ENCODE measurements at places on chromosomes 6 and 20. TPM values are rescaled to one million over a fixed set of nuclear protein-coding genes. Genes with fewer than 3 reads are reported as not detected.

- peak; percentile 96 for DNase-seq
These were observed 207.9 kb downstream of the MYLK4 start for GRCh38 chr6:2542858-2543218.

DNA sequence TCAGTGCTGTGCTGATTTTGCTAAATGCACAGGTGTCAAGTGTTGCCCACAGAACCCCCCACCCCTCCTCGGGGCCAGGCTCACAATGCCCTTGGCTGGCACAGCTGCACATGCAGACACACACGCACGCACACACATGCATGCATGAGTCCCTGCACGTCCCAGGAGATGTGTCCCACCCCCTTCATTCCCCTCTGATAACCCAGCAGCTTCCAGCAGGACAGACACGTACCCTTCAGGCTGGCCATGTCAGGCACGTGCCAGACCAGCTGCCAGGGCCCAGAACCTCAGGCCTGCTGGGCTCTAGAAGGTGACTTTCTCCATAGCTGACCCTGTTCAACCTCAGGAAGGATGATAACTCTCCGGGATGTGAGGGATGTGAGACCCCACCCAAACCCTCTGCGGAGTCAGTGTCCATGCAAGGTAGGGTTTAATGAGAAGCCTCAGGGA, 44.4 kb downstream of the MRPL14 start:
- DNase-seq: no peak

- DNase-seq: no peak
These were observed 190.3 kb upstream of the PREP start for GRCh38 chr6:105593056-105593690.

DNA sequence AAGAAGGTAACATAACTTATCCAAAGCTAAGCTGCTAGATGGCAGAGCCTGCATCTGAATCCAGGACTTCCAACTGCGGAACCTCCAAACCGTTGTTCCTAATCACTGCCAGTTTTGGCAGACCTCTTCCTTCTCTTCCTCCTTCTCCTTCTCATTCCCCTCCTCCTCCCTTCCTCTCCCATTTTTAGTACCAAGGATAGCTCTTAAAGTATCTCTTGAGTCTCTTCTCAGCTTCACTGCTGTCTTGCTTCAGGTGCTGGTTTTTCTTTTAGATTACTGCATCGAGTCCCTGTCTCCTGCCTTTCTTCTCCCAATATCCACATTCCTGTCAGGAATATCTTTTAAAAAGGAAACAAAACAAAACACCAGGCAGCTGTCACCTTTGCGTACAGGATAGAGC, 77.1 kb downstream of the CDYL start:
- peak; percentile 10 for DNase-seq

- DNase-seq: no peak
These were observed 12.2 kb downstream of the MTG2 start for GRCh38 chr20:62195075-62195405.

- DNase-seq: peak; percentile 83
These were observed 36.2 kb upstream of the RGS17 start for GRCh38 chr6:153167061-153167891.

DNA sequence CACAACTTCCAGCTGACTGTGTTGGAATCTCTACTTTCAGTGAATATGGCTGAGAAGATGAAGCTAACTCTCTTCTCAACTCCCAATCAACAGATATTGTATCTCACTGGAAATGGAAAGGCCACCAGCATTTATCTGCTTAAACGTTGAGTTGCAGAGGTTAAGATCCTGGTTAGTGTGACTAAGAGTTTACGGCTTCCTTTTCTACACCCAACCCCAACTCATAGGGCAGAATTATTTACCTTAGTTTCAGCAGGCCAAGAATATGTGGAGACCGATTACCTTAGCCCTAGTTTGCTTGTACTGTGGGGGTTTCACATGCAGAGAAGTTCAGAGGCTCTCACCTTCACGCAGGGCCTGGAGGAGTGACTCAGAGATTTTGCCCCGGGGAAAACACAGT, 1026.6 kb downstream of the EYS start:
- peak; percentile 43 for DNase-seq

GRCh38 chr6:108711071-108711470, 137.2 kb upstream of the ARMC2 start:
- peak; percentile 84 for DNase-seq

DNA sequence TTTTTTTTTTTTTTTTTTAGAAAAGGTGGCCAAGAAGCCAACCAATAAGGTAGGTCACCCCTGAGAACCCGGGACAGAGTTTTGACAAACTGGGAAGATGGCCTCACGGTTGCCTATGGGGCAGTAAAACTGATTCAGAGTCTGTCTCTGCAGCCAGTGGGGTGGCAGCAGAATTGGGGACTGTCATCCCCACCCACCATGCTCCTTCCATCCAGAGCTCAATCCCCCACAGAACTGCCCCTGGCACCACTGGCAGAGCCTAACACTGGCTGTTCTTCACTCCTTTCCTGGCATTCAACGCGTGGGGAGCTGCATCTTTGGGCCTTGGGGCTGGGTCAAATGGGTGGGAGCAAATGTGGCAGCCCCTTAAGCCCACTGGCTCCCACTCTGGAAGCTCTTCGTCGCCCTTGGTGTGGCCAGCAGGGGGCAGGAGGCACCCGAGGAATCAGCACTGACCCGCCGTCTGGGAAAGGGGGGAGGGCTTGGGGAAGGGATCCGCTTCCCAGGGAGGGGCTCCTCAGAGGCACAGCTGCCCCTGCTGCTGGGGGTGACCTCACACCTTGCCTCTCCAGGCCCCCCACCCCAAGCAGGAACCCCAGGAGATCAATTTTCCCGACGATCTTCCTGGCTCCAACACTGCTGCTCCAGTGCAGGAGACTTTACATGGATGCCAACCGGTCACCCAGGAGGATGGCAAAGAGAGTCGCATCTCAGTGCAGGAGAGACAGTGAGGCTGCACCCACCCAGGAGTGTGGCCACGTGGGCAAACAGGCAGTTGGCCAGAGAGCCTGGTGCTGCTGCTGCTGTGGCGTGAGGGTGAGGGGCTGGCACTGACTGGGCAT, 10.4 kb downstream of the CD40 start:
- DNase-seq: peak; percentile 51

- DNase-seq: no peak
These were observed 278.9 kb downstream of the ESR1 start for GRCh38 chr6:152086223-152086873.

- DNase-seq: no peak
These were observed 99.8 kb downstream of the TMEM242 start for GRCh38 chr6:157223511-157223910.

DNA sequence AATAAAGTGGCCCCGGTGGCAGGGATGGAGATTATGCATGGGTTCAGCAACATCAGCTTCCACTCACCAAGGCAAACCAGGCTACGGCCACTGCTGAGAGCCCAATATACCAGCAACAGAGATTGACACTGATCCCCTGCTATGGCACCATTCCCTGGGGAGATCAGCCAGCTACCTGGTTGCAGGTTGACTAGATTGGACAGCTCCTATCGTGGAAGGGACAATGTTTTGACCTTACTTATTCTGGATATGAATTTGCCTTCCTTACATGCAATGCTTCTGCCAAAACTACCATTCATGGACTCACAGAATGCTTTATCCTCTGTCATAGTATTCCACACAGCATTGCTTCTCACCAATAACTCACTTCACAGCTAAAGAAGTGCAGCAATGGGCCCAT, 174.8 kb upstream of the TNFAIP3 start:
- DNase-seq: no peak

DNA sequence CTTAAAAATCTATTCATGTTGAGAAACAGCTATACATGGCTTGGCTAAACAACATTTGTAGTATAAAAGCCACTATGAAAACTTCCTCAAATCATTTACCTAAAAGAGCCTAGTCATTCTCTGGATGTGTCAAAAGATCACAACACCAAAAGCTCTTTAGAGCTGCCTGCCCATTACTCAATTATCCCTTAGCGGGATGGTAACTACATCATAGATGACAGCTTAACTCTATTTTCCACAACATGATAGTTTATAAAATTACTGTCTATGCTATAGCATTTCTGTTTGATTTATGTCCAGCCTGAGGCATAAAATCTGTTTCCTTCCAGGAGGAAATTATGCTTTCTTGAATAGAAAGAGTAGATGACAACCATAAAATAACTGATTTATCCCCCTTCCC, 777.6 kb upstream of the HS3ST5 start:
- DNase-seq: no peak

- no peak for DNase-seq
These were observed 8.4 kb upstream of the ULBP2 start for GRCh38 chr6:149933461-149933860.

DNA sequence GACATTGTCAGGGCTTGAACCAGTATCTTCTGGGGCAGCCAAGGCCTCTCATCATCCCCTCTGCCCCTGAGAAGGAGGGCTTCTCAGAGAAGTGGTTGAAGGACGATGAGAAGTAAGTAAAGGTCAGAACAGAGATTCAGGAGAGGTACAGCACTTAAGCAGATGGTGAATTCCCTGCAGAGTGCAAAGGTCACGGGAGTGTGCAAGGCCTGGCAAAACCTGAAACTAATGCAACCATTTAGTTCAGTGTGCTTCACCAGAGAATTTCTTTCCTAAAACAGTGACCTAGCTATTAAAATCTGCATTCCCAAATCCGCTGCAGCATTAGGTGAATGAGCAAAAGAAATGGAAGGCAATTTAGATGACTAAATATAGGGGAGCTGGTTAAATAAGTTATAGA, 58.4 kb downstream of the TRERF1 start:
- no peak for DNase-seq

- DNase-seq: peak; percentile 61
These were observed 945 bp downstream of the TENT5A start for GRCh38 chr6:81751388-81752083.

DNA sequence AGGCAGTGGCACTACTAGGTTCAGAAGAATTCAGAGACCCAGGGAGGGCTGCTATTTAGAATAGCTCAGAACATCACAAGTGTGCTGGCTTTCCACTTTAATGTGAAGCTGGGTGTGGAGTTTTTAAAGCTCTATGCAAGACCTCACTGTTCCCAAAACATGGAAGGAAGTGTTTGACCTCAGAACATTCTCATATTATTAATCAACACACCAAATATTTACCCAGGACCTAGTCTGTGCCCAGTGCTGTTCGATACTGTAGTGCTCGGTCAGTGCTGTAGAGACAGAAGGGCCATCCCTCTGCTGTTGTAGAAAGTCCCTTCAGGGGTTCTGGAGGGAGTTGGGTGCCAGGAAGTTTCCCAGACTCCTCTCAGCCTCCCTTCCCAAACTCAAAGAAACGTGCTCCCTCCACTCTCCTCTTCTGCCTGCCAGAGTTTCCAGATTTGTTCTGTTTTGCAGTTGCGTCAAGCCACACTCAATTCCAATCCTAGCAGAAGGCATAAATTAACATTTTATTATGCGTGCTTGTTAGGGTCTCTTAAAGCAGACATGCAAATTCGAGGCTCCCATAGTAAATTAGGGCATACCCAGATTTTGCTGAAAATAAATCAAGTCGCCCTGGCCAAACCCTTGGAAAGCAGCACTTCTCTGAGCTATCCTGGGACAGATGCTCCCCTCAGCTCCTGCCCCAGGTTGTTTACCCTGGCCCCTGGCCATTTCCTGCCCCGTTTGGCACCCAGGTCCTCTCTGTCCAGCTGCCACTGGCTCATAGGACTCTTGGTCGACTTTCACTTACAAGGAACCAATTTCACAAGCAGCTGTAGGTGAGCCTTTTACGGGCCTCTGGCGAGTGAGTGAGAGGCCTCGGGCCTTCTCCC, 248.6 kb downstream of the HIVEP2 start:
- no peak for DNase-seq

DNA sequence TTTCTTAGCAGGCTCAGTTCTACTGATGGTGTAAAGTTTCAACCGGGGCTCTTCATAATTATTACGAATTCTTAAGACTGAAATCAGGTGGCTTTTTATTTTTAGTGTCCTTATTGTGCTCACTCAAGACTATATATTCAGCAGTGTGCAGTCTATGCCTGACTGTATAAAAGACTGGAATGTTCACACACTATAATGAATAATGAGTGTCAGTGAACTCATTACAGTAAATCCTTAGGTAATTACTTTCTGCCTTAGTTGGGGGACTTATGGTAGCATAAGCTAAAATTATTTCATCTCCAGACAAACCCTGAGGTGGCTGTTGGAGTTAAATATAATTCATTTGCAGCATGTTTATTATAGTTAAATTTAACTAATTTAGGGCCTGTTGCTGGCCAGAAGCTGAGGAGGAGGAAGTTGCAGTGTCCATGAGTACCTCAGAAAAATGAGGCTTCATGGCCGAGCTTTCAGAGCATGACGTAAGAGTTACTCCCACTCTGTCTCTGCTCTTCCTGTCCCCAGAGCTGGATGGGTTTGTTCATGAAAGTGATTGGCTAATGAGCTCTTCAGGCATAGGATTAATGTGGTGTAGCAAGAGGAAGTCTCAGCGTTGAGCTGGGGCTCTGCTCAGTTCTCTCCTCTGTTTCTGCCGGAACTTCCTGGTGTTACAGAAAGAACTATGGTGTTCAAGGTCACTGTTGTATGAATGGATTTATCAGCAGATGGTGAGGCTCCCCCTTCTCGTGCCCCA, 335.7 kb downstream of the NRN1 start:
- peak; percentile 77 for DNase-seq

GRCh38 chr6:157860505-157860991, 37.5 kb downstream of the SNX9 start:
- DNase-seq: no peak

GRCh38 chr6:109662192-109662591, 28.8 kb downstream of the AK9 start:
- no peak for DNase-seq

- no peak for DNase-seq
These were observed 350.5 kb downstream of the ZFAND3 start for GRCh38 chr6:38169977-38170526.

DNA sequence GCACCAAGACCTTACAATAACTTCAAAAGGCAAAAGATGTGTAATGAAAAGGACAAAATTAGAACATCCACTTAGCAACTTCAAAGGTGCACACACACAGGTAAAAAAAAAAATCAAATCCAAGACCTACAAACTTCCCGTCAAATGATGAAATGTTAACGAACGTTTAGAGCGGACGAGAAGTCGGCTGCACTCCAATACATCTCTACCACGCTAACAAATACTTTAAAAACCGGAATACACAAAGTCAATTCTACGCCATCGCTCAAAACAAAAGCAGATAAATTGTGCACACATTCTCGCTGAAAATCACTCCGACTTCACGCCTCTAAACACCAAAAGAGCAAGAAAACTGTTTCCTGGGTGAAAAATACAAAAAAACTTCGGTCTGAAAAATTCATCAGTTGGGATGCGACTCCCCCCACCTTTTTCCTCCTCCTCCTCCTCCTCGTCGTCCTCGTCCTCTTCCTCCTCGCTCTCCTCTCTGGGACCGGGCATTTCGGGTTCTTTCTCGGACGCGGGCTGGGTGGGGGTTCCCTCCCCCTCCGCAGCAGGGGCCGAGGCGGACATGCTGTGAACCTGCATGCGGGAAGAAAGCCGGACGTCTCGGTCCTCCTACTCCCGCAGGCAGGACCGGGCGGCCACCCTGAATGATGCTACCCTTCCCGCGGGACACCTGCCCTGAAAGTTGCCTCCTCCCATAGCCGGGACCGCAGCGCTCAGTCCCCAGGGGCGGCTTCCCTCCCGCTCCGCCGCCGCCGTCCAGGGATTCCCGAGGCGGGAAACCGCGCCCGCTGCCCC, 712 bp downstream of the DEK start:
- DNase-seq: no peak

GRCh38 chr6:161465403-161465802, 191.5 kb upstream of the AGPAT4 start:
- no peak for DNase-seq

GNRH2 gene
- total RNA-seq: 5.3 TPM

CSTF1 gene
- 39.5 TPM for total RNA-seq

RAB44 gene
- total RNA-seq: not detected

RSPO3 gene
- total RNA-seq: 53.9 TPM

MYBL2 gene
- 30.6 TPM for total RNA-seq

COQ3 gene
- 5.1 TPM for total RNA-seq

EBF4 gene
- total RNA-seq: 24.2 TPM

C2 gene
- 1.9 TPM for total RNA-seq
